RCC 7860 (cell line): ENCODE measurements at places on chromosomes 1 and 21.
A peak's percentile ranks its signal among the peaks of the same experiment; 100 is the strongest.

DNA sequence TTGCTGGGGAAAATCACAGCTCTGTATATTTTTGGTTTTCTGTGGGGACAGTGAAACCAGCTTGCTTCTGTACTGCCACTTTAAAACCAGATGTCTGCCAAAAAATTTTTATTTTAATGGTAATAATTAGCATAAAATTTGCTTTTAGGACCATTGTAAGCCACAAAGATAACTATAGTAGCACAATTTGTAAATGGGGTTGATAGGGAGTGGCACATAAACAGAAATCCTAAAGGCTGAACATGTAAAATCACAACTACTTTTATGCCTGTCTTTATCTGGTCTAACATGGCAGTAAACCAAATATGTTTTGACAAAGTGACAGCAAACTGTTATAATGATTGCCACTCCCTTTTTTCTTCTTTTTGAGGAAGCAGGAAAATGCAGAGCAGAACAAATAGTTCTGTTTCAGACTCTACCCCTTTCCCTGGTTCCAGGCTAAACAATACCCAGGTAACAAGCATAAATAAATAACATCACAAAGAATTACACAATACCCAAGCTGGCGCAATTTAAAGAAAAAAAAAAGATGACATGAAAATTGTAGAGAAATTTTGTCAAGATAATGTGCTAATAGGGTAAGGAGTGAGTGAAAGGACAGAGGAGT lies 24.0 kb upstream of the CCDC181 start:
- DNase-seq: no peak

DNA sequence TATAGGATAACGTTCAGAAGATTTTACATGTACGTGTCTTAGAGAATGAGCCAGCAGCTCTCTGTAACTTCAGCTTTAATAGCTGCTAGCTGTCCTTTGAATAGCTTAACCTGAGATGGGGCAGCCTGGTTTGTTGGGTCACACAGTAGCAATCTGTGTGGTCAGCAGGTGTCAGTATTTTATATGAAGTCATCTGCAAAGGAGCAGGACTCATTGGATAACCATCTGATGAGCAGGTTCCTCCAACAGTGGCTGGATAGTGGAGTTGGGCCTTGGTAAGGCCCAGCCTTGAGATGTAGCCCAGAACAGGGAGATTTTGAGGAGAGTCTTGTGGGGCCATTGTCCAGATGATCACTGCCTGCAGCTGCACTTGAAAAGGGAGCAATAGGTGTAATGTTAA lies 6.4 kb downstream of the GSTM5 start:
- DNase-seq: peak; percentile 29

- peak; percentile 45 for DNase-seq
These were observed 98.5 kb downstream of the LMX1A start for GRCh38 chr1:165257969-165258459.

- no peak for DNase-seq
These were observed 73.5 kb upstream of the PDC start for GRCh38 chr1:186534401-186534800.

DNA sequence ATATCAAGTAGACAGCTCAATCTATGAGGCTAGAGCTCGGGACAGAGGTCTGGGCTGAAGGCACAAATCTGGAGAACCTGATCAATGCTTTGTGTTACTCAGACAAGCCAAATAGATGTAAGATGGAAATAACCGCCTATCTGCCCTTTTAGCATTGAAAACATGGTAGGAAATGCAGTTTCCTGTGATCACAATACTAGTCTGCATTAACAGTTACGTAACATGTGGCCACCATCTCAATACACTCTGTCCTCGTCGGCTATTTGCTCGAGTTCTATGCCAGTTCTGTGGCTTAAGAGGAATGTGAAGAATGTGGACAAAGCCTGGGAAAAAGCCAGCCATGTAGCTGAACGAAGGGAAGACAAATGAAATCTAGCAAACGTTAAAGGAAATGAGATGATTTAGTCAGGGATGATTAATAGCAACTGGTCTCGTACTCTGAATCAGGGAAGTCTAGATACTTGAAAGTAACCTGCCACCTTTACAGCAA lies 73.3 kb downstream of the HSF2BP start:
- DNase-seq: peak; percentile 100
